ENCODE measurements at places on chromosomes 6 and 20. TPM values are rescaled to one million over a fixed set of nuclear protein-coding genes. Genes with fewer than 3 reads are reported as not detected.

DNA sequence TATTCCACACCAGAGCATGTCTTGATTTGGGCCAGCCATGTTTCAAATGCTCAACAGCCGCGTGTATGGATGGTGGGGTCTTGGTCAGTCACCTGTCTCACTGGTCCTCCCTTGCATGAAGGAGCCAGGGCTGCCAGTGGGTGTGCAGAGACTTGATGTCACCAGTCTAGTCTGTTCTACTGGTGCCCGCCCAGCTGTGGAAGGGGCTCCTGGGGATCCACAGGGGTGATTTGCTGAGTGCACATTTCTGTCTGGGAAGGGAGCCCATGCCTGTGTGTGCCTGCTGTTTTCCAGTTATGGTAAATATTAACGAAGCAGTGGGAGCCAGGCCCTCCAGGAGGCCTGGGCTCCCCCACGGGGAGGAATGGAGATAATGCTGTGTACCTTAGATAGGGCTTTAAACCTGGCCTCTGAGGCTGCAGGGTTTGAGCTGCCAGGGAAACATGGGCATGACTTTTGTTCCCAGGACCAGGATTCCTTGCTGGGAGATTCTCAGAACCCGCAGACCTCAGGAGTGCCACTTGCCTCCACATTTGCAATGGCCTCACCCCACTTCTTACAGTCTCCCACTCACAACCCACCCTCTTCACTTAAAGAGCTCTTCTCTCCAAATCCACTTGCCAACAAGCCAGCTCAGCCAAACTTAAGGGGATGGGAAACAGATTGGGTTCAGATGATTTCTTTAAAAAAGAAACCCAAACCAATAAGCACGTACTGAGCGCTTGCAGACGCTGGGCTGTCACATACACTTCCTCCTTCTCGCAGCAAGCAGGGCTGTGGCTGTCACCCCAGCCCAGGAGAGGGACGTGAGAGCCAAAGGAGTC, 54.1 kb downstream of the VEGFA start:
- no peaks in the 10 kb centered on the region for H3K4me1 ChIP-seq
- no peak overlapping the region for H3K27ac ChIP-seq
- no peak for DNase-seq
- H3K27me3 ChIP-seq = no peaks in the 10 kb centered on the region

The NKAPL gene
- total RNA-seq = not detected

- no peaks in the 10 kb centered on the region for H3K36me3 ChIP-seq
- no peak overlapping the region for H3K4me3 ChIP-seq
- no peak overlapping the region for H3K27ac ChIP-seq
- H3K27me3 ChIP-seq = no peaks in the 10 kb centered on the region
These were observed 85.2 kb downstream of the PLEKHG1 start for GRCh38 chr6:150684714-150685459.

DNA sequence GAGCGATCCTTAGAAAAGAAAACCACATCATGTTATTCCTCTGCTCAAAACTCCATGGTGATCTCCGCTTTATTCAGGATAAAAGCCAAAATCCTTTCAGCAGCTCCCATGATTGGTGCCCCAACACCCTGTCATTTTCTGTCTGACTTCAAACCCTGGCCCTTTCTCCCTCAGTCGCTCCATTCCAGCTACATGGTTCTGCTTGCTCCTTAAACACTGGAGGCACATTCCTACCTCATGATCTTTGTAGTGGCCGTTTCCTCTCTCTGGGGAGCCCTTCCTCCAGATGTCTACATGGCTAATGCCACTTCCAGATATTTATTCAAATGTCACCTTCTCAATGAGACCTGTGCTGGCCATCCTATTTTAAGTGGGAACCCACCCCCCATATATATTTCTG, 100.8 kb downstream of the CAP2 start:
- H3K36me3 ChIP-seq = no peaks in the 10 kb centered on the region
- no peaks in the 10 kb centered on the region for H3K4me1 ChIP-seq
- H3K4me3 ChIP-seq = no peak overlapping the region

GRCh38 chr6:5215159-5215558, 45.6 kb downstream of the LYRM4 start:
- H3K36me3 ChIP-seq = 0 out of 2 replicates have a peak, but pooled peaks cover 2% of the 10 kb centered on the region
- no peak overlapping the region for H3K27ac ChIP-seq
- no peak for DNase-seq
- no peak overlapping the region for H3K4me3 ChIP-seq
- no peaks in the 10 kb centered on the region for H3K27me3 ChIP-seq

DNA sequence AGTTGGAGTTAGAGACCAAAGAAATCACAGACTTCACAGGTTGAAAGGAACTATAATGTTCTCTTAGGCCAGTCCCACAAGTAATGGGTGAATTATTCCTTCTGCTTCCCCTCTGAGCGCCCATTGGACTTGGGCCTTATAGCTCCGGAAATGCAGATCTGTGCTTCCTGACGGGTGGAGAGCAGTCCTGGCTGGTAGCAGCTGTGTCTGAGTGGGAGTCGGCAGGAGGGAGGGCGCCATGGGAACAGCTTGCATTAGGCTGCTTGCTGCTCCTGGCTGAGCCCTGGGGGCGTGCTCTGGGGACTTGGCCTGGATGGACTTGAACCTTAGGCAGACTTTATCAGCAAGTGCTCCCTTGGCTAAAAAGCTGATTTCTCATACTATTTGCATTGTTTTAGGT, 18.4 kb upstream of the NUP153 start:
- no peak for DNase-seq
- H3K4me1 ChIP-seq = no peaks in the 10 kb centered on the region
- no peaks in the 10 kb centered on the region for H3K27me3 ChIP-seq
- no peaks in the 10 kb centered on the region for H3K36me3 ChIP-seq
- H3K4me3 ChIP-seq = no peak overlapping the region
- no peak overlapping the region for H3K27ac ChIP-seq

GRCh38 chr6:1966713-1967112, 278.7 kb downstream of the GMDS start:
- no peaks in the 10 kb centered on the region for H3K36me3 ChIP-seq
- H3K27ac ChIP-seq = no peak overlapping the region
- DNase-seq = no peak
- H3K4me1 ChIP-seq = no peaks in the 10 kb centered on the region

The CALHM4 gene
- total RNA-seq = not detected

- DNase-seq = no peak
- no peak overlapping the region for H3K27ac ChIP-seq
- H3K4me1 ChIP-seq = no peaks in the 10 kb centered on the region
- H3K4me3 ChIP-seq = no peak overlapping the region
- no peaks in the 10 kb centered on the region for H3K27me3 ChIP-seq
These were observed 8.8 kb downstream of the GSTA2 start for GRCh38 chr6:52754443-52754842.

The RIN2 gene
- 1.5 TPM for total RNA-seq

DNA sequence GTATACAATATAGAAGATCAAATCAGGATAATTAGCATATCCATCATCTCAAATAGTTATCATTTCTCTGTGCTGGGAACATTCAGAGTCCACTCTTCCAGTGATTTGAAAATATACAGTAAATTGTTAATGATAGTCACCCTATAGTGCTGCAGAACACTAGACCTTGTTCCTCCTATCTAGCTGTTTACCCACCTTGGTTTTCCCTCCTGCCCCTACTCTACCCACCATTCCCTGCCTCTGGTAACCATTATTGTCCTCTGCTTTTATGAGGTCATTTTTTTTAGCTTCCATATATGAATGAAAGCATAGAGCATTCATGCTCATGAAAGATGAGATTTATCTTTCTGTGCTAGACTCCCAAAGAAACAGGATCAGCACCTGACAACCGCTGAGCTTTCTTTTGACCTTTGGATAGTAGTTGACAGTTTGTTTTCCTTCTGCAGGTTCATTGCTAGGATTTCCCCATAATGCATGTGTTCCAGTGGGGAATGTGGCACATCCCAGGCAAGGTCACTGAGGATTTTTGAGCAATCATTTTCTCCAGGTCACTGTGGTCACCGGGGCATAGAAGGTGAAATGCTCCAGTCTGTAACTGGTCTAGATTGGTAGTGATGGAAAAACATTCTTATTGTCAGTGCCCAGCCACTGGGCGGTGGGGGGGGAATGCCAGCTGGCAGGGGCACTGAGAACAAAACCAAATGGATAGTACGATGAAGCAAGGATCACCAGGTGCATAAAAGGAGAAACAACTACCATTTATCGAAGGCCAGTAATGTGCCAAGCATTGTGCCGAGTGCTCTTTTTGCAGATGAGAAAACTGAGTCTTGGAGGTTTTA, 33.6 kb upstream of the BCAS1 start:
- no peak overlapping the region for H3K4me3 ChIP-seq
- no peak for DNase-seq
- H3K36me3 ChIP-seq = no peaks in the 10 kb centered on the region
- H3K27ac ChIP-seq = peak overlapping the region; percentile 7
- H3K4me1 ChIP-seq = peaks cover 32% of the 10 kb centered on the region

The LY6G5C gene
- 1.7 TPM for total RNA-seq

- H3K4me3 ChIP-seq = no peak overlapping the region
- no peaks in the 10 kb centered on the region for H3K27me3 ChIP-seq
- DNase-seq = no peak
- no peaks in the 10 kb centered on the region for H3K36me3 ChIP-seq
- H3K4me1 ChIP-seq = no peaks in the 10 kb centered on the region
These were observed 17.4 kb downstream of the ADGRF4 start for GRCh38 chr6:47715782-47716181.

The F13A1 gene
- total RNA-seq = 0.34 TPM

The SLC17A5 gene
- total RNA-seq = 17.0 TPM

DNA sequence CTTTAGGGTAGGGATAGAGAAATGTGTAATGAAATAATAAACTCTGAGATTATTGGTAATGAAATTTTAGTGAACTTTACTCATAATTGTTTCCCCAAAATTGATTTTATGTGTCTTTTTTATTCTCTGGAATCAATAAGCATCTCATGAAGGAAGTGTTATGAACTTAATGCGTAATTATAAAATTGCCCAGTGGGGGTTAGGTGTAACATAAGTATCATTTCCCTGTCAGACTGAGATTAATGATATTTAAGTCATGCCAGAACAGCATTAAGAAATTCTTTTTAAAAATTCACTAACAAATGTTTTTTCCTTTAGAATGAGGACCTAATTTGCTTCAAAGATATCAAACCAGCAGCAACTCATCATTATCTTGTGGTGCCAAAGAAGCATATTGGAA, 10.0 kb downstream of the HINT3 start:
- no peaks in the 10 kb centered on the region for H3K4me1 ChIP-seq
- no peak overlapping the region for H3K27ac ChIP-seq
- no peaks in the 10 kb centered on the region for H3K27me3 ChIP-seq
- H3K36me3 ChIP-seq = no peaks in the 10 kb centered on the region
- H3K4me3 ChIP-seq = no peak overlapping the region
- DNase-seq = no peak

The SLC2A10 gene
- total RNA-seq = 0.05 TPM

The WFDC10B gene
- not detected for total RNA-seq

- H3K27ac ChIP-seq = no peak overlapping the region
- H3K27me3 ChIP-seq = no peaks in the 10 kb centered on the region
- no peaks in the 10 kb centered on the region for H3K36me3 ChIP-seq
- H3K4me1 ChIP-seq = no peaks in the 10 kb centered on the region
- no peak overlapping the region for H3K4me3 ChIP-seq
- no peak for DNase-seq
These were observed 121.7 kb downstream of the UTRN start for GRCh38 chr6:144406796-144407195.

The RNF217 gene
- 20.4 TPM for total RNA-seq

GRCh38 chr6:121351916-121352315, 17.6 kb upstream of the TBC1D32 start:
- DNase-seq = no peak
- no peak overlapping the region for H3K4me3 ChIP-seq
- H3K36me3 ChIP-seq = no peaks in the 10 kb centered on the region
- H3K27ac ChIP-seq = no peak overlapping the region
- H3K27me3 ChIP-seq = no peaks in the 10 kb centered on the region

The NKX2-2 gene
- total RNA-seq = not detected

The OXT gene
- total RNA-seq = not detected

DNA sequence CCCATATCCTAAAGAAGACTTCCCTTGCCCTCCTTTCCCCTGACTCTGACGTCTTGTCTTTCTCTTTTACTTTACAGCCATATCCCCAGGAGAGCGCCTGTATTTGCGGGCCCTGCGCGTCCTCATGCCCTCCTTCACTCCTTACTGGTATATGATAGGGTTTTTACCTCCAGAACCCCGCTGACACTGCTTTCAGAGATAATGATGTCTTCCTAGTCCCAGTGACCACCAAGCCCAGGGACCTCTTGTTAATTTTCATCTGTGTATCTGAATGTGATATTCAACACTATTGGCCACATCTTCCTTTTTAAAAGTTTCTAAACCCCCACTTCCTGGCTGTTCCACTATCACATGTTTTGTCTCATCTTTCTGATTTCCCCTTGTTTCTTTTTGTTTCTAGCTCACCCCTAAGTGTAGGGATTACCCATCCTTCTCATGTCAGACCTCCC, 102.0 kb downstream of the HIVEP1 start:
- H3K27me3 ChIP-seq = no peaks in the 10 kb centered on the region
- no peak overlapping the region for H3K4me3 ChIP-seq
- no peaks in the 10 kb centered on the region for H3K36me3 ChIP-seq
- H3K27ac ChIP-seq = no peak overlapping the region
- H3K4me1 ChIP-seq = no peaks in the 10 kb centered on the region

DNA sequence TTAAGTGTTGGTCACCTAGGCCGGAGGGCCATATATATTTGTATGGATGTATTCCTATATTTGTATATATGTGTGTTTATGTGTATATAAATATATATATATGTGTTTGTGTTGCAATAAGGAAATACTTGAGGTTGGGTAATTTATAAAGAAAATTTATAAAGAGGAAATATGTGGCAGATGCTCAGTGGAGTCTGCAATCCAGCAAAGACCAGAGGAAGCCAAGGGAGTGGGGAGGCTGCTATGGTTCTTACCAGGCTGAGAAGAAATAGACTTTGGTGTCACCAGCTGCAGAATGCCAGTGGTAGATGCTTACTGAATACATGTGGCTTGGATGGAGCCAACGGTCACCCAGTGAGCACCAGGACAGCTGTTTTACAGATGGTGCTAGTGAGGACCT, 97.4 kb upstream of the ELOVL5 start:
- H3K4me3 ChIP-seq = no peak overlapping the region
- H3K27ac ChIP-seq = no peak overlapping the region
- no peaks in the 10 kb centered on the region for H3K27me3 ChIP-seq

- no peak for DNase-seq
- no peaks in the 10 kb centered on the region for H3K4me1 ChIP-seq
- H3K4me3 ChIP-seq = no peak overlapping the region
- H3K36me3 ChIP-seq = no peaks in the 10 kb centered on the region
These were observed 49.8 kb downstream of the MAP3K7 start for GRCh38 chr6:90537027-90537426.

DNA sequence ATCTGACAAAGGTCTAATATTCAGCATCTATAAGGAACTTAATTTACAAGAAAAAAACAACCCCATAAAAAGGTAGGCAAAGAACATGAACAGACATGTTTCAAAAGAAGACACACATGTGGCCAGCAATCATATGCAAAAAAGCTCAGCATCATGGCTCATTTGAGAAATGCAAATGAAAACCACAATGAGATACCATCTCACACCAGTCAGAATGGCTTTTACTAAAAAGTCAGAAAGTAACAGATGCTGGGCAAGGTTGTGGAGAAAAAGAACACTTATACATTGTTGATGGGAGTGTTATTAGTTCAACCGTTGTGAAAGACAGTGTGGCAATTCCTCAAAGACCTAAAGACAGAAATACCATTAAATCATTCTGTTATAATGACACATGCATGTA, 289.9 kb upstream of the MMS22L start:
- H3K27me3 ChIP-seq = peaks cover 23% of the 10 kb centered on the region
- H3K4me1 ChIP-seq = no peaks in the 10 kb centered on the region
- H3K4me3 ChIP-seq = no peak overlapping the region
- H3K27ac ChIP-seq = no peak overlapping the region

The WFDC2 gene
- 1.1 TPM for total RNA-seq

The SLC35B2 gene
- 50.5 TPM for total RNA-seq

- no peak overlapping the region for H3K4me3 ChIP-seq
- no peaks in the 10 kb centered on the region for H3K4me1 ChIP-seq
- no peak for DNase-seq
These were observed 13.6 kb downstream of the PDE10A start for GRCh38 chr6:165649166-165650137.
